SW480 (cell line): ENCODE measurements at places on chromosomes 6 and 20.
A peak's percentile ranks its signal among the peaks of the same experiment; 100 is the strongest.

GRCh38 chr6:151975795-151976194 lies 168.3 kb downstream of the ESR1 start:
- no peak for DNase-seq

DNA sequence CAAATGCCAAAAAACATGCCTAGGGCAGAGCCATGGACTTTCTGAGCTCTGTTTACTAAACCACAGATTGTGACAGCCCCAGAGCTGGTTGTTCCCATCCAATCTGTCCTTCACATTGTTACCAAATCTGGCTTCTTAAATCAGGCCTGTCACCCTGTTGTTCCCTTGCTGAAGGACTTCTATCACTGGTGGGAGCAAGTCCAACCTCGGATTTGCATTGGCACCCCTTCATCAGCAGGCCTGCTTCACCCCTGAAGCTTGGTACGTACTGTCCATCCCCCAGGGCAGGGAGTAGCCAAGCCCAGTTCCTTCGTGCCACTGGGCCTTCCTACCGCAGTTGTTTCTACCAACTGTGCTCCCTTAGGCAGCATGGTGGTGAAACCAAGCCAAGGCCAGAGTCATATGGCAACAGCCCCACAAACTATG lies 357.3 kb upstream of the JARID2 start:
- no peak for DNase-seq

GRCh38 chr6:125528621-125529041 lies 220.8 kb upstream of the HEY2 start:
- DNase-seq, result peak; percentile 87

DNA sequence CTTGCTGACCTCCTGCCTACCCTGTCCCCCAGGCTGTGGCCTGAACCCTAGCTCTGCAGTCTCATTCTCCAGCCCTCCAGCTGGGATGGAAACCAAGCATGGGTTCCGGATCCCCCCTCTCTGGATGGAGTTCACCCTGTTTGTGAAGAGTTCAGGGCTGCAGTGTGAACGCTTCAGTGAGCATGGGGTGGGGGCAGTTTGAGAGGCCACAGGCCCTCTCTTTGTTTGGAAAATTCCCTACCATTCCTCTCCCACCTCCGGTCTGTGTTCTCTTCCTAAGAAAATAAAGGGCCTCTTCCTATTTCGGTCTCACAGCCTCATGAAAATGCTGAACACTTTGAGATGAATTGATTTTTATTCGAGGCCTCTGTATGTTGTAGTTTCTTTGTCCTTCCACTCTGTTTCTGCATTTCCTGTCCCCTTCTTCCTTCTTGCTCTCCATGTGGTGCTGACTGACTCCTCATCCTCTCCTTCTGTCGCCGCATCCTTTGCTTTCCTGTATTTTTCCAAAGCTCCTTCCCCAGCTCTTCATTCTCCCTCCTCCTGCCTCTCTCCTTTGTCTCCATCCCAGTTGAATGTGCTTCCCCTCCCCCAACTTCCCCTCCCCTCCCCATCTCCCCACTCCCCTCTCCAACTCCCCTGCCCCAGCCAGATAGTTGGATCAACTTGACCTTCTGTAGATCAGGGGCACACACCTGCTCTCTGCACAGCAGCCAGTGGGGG lies 2.4 kb upstream of the KCNK5 start:
- DNase-seq, result no peak

DNA sequence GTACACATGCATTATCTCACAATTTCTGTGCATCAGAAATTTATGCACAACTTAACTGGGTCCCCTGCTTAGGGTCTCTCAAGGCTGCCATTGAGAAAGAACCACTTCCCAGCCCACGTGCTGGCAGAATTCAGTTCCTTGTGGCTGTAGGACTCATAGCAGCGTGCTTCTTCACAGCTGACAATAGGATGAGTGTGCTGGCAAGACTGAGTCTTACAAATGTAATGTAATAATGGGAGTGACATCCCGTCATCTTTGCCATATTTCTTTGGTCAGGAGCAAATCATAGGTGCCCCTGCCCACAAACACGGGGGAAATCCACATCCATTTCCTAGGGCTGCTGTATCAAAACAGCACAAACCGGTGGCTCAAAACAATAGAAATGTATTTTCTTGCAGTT lies 77.4 kb downstream of the FIG4 start:
- DNase-seq, result no peak

DNA sequence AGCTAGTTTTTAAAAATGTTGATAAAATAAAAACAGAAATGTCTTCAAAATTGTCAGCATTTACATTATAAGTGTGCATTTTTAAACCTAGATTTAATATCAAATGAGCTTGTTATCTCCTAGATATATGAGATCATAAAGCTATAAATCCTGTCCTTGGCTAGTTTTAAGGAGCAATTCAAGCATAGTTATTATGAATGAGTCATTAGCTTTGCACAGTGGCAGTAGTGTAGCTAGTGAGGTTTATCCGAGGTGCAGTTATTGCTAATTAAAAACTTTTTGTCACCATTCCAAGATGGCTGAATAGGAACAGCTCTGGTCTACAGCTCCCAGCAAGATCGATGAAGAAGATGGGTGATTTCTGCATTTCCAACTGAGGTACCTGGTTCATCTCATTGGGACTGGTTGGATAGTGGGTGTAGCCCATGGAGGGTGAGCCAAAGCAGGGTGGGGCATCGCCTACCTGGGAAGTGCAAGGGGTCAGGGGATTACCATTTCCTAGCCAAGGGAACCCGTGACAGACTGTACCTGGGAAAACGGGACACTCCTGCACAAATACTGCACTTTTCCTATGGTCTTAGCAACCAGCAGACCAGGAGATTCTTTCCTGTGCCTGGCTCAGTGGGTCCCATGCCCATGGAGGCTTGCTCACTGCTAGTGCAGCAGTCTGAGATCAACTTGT lies 108.8 kb upstream of the SYNCRIP start:
- DNase-seq, result no peak

DNA sequence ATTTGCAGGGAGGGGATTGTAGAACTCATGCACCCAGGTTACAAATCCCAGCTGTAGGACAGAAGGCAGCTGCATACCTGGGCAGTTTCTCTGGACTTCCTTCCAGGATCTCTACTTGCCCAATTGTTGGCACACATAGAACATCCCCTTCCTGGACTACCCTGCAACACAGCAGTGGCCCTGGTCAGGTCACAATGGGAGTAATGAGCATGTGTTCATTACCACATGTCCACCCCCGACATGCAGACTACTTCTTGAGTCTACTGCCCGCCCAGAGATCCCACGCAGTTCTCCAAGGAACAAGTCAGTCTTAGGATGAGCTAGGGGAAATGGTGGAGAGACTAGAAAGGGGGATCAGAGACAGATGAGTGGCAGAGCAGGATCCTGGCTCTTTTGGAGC lies 5.1 kb downstream of the PEX6 start:
- DNase-seq, result no peak

DNA sequence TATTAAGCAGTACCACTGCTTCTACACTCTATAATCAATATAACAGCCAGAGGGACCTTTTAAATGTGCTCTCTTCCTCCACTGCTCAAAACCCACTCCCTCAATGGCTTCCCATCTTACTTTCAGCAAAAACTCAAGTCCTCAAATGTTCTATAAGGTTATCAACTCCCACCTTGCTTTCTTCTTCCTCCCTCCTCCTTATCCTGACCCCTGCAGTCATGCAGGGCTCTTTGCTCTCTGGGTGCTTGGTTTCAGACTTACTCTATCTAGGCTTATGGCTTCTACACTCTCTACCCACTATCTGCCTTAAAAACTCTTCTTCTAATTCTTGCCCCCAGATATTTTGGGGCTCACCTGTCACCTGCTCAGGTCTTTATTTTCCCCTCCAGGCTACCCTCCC lies 5.3 kb downstream of the ARHGAP18 start:
- no peak for DNase-seq

DNA sequence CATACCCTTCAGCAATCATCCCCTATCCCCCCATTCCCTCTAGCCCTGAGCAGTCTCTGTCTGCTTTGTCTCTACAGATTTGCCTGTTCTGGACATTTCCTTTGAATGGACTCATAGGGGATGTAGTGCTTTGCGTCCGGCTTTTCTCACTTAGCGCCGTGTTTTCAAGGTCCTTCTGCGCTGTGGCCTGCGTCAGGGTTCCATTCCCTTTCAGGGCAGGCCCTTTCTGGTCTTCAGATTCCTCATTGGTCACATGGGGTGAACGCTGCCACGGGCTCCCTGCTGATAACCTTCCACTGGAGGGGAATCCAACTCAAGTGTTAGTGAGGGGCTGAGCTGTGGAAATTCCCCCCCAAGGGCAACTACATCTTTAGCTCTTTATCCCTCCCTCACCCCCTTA lies 36.4 kb upstream of the APCDD1L start:
- DNase-seq, result no peak

DNA sequence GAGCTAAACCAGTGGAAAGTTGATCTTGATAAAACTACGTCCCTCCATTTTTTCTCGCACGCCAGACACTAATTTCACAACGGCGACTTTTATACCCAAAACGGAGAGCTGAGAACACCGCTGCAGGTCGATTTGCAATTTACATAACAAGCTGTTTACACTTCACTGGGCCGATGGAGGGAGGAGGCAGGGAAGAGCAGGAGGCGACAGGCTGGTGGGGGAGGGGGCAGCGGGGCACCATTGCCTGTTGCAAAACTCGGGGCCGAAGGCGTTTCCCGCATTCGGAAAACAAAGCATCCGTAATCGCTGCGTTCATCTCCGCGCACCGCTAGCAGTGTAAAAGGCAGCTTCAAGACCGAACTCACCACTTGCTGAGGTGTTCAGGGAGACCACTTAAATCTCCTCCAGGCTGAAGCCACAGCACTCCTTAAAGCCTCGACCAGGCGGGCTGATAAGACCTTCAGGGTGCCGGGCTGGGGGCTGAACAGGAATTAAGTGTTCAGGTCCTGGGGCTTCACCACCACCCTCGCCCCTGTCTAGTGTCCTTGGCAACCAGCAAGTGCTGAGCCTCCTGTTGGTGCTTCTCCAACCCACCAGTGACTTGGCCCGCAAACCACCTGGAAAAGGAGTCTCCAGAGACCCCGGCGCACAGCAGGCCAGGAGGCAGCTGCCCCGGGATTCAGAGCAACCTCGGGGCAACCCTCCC lies 2.0 kb upstream of the FOXC1 start:
- no peak for DNase-seq

- DNase-seq, result no peak
Measured at GRCh38 chr20:52318651-52319050, 127.1 kb upstream of the ZFP64 start.

- DNase-seq, result no peak
Measured at GRCh38 chr6:157216570-157216969, 106.7 kb downstream of the TMEM242 start.

DNA sequence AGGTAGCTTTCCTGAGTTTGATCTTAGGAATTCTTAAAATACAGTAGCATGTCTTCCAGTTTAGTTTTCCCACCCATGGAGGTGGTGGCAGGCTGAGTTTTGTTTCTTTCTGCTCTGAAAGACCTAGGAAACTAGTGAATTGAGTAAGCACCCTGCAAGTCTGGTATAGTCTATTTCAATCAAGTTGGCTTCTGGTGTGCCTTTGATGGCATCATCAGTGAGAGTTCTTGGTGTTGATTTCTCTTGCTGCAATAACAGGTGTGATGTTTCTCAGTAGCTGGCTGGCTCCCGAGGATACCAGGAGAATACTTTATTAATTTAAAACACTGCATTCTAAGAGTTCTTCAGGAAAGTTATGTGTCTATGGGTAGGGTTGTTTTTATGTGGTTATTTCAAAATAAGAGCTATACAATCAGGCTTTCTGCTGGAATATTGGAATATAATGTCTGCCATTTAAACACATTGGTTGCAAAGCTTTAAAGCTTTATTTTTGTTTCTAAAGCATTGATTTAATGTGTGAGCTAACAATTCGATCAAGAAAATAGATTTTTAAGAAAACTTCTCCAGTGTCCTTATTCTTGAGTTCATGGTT lies 19.0 kb downstream of the VAPB start:
- DNase-seq, result no peak

DNA sequence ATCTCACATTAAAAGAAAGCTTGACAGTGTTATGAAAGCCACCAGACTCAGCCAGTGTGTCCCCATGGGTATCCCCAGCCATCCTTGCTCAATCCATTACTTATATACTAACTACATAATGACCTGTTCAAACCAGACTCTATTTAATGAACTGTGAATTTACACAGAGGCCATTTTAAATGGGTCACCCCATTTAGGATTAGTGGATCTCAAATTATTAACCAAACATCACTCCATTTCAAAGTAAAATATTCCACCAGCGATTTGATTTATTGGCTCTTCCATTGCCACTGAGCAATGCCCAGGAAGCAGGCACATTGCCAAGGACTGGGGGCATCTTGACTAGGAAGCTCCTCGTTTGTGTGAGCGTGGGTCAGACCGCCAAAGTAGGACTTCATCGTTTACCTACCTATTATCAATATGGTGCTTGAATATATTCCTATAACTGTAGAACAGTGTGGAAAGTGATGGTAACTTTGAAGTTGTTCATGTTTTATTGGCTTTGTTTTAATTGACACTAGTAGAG lies 15.5 kb upstream of the NPEPL1 start:
- DNase-seq, result no peak

DNA sequence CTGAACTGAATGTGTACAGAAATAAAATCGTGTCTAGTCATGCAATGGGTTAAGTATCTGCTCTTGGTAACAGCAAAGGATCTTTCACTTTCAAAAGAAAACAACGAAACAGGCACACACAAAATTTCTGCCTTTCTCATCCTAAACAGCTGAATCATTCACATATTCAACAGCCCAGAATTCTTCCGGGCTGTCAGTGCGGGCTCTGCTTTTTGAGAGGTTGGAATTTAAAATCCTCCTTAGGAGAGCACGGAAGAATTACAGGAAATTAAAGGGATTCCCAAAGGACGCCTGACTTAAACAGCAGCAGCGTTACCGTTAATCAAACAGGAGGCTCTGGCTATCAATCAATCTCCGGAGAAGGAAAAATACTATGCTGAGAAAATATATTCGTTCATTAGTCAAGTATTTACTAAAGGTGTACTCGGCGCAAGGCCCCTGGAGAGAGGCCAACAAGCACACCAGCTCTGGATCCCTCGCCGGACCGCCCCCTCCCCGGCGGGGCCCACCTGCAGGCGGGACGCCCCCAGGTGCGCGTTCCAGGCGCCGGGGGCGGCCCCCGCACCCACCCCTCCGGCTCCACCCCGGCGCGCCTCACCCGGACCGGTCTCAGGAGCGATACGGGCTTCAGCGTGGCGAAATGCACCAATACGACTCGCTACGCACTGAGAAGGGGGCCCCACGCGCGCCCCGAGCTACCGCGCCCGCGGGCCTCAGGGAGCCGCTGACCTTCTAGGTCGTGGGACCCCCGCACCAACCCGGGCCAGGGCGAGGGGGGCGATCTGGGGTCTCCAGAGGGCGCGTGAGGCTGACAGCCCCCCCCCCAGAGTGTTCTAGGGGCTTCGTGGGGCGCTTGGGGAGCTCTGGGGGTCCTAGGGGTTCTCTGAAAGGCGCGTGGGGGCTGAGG lies 1.0 kb downstream of the NAPB start:
- DNase-seq, result peak; percentile 34
